ENCODE measurements at places on chromosomes 4 and X. TPM values are rescaled to one million over a fixed set of nuclear protein-coding genes. Genes with fewer than 3 reads are reported as not detected.

The MGAT4D gene
- not detected for total RNA-seq

The MAGEH1 gene
- total RNA-seq: 34.0 TPM

DNA sequence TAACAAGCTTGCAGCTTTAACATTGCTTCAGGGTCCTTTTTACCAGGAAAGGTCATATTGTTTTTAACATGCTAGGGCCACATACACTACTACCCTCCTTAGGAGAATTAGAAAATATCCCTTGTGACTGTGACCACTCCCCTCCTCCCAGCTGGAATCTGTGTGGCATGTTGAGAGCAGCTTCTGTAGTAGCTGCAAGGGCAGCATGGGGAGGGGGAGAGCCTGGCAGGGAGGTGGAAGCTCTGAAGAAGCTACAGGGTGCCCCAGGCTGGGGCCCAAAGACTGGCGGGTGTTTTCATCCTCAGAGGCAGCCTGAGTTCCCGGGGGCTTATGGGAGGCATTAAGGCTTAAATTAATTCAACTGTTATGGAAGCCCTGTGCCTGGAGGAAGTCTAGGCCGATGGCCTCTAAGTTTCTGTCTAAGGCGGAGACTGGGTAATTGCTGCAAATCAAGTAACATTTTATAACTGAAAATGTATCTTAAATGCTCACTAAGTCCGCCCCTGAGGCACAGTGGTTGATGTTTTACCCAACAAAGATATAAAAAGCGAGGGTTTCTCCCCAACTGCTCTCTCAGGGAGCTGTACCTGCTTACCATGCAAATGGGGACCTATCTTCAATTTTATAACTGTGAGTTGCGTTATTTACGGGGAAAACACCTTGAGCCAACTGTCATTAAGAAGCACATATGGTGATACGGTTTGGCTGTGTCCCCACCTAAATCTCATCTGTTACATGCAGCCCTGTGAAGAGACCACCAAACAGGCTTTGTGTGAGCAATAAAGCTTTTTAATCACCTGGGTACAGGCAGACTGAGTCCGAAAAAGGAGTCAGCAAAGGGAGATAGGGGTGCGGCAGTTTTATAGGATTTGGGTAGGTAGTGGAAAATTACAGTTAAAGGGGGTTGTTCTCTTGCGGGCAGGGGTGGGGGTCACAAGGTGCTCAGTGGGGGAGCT is 37.4 kb upstream of the STS start:
- DNase-seq: no peak

- DNase-seq: no peak
Observed at GRCh38 chr4:1315836-1316536, 26.3 kb downstream of the MAEA start.

GRCh38 chr4:18109676-18110075 is 88.1 kb upstream of the LCORL start:
- DNase-seq: no peak

The CENPE gene
- 1.5 TPM for total RNA-seq

GRCh38 chrX:2458309-2458708 is 42.5 kb downstream of the DHRSX start:
- no peak for DNase-seq

DNA sequence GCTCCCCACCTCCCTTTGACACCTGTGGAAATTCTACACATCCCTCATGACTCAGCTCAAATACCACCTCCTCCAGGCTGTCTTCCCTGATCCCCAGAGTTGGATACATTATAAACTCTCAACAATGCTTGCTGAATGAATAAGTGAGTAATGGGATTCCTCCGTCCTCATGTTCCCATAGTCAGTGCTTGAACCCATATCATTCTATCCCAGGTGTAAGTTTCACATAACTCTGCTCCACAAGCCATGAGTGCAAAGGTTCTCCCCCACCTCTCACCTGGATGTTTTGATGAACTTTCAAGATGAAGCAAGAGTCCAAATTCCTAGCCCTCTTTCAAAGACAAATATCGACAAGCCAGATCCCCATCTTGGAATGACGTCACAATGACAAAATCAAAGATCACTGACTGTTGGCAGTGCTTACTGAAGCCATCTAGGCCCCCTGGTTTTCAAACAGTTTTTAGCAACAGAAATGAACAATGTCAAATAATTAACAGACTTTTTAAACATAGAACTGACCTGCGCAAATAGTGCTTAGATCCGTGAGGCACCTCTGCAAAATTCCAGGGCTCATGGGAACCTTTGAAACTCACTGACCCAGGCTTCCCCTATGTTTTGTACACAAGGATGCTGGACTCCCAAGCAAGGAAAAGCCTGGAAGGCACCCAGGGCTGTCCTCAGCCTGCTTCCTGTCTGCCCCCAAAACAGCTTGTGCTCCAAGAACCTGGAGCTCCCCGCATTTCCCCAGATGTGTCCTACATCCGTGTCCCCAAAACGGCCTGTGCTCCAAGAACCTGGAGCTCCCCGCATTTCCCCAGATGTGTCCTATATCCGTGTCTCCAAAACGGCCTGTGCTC is 4.0 kb downstream of the SLC2A9 start:
- DNase-seq: no peak

DNA sequence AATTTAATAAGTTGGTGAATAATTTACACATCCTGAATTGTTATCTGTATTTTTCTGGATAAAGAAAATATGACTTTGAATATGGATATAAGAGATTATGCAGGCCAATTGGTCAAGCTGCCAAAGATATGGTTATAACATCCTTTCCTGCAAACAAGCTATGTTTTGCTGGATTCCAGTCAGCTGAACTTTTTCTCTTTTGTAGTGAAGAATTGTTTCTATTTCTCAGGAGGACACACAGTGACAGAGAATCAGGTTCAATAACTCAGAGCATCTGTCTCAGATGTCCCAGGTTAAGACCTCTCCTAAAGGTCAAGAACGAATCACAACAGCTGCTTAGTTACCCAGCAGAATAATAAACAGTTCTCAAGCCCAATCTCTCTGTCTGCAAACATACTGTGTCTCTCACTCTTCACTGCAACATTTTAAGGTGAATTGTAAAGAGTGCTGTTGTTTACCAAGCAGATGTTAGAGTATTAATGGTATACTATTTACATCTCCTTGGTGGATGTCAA is 189.5 kb upstream of the ANKRD50 start:
- peak; percentile 24 for DNase-seq

DNA sequence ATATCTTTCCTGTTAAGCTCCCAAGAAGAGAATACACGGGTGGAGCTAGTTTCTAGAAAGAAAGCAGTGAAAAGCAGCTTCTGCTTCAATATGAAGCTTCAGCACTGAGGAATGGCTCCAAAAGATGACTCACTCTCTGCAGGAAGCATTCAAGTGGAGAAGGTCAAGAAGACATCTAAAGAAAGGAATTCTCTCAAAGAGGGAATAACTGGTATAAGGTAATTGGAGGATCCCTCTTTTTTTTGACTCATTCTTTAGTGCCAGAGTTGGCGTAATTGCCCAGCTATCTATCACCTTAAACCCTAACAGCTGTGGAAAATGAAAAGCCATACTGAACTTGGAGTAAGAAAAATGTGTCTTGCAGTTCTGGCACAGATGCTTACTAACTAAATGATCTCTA is 3.5 kb downstream of the EDA2R start:
- peak; percentile 48 for DNase-seq

The HMX1 gene
- not detected for total RNA-seq

The GPR82 gene
- not detected for total RNA-seq

The SATL1 gene
- not detected for total RNA-seq

DNA sequence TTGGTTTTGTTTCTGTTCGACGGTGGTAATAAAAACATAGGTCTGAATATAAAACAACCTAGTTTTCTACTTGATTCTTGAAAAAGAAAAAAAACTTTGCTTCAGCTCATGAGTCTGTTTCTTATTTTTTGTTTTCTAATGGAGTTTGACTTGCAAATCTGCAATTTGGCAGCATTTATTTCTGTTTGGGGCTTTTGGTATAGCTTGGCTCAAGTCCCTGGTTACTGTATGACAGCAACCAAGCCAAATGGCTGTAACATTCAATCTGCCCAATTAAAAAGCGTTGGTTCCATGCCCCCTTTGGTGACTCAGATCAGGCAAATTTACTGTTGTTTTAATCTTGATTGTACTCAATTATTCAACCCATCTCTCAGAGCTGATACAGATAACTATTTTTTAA is 263.4 kb downstream of the GRIA3 start:
- DNase-seq: no peak

The MMRN1 gene
- not detected for total RNA-seq

DNA sequence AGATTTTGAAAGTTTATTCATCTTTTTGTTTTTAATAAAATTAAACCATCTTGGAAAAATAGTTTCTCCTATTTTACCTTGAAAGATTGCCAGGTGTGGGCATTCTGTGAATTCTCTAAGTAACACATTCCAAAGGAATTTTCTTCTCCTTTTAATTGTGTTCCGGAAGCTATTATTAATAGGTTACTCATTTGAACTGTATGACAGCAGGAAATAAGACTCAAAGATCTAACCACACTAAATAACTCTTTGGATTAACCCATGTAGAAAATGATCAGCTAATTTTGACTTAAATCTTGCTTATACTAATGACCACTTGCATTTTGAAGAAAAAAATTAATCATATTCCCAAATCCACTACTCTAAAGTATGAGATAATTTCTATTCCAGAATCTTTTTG is 17.6 kb upstream of the CCNI start:
- DNase-seq: peak; percentile 15

DNA sequence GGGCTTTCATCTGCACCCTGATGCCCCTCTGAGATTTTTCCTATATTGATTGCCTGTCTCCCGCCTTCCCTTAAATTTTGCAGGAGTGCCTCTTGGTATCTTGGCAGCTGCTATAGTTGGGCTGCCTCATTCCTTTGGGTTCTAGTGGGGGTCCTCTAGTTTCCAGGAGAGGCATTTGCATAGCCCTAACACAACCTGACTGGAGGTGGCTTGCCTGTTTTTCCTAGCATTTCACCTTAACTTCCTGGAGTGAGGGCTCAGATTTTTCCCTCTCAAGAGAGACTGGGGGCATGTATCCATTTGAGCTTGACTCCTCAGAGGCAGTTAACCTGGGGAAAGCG is 46.0 kb downstream of the UGT2A3 start:
- DNase-seq: no peak

GRCh38 chrX:101079736-101080270 is 1.1 kb downstream of the TMEM35A start:
- DNase-seq: no peak

DNA sequence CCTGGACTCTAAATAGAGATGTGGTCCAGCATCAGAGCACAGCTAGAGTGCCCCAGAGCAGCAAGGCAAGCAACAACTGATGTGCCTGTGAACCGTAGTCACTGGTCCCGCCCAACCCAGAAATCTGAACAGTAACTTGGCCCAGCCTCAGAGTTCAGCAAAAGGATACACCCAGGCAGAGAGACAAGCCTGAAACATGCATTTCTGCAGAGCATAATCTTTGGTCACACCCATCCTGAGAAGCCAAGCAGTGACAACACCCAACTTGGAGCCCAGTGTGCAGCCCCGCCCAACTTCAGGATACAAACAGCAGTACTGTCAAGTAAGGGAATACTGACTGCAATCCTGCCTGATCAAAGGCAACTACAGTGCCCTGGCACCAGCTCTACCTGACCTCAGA is 78.9 kb downstream of the CCDC160 start:
- DNase-seq: no peak

The NUDT10 gene
- 0.42 TPM for total RNA-seq

The MEPE gene
- total RNA-seq: not detected

DNA sequence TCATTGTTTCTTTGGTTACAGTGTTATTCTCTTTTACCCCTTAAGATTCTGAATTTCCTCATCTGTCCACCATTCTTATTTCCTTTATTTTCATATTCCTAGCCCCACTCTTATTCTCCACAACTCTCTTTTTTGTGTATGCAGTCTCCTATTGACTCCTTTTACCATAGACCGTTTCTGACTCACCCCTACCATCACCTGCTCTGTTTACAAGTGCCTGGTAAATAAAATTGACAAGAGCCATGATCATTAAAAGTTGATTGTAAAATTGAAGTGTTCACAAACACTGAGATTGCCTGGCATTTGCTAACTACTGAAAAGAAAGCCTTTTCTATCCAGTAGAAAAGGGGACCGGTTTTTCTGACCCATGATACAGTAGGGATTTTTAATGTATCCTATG is 54.4 kb downstream of the MRPL1 start:
- DNase-seq: no peak

- no peak for DNase-seq
Observed at GRCh38 chrX:140525448-140525847, 20.6 kb upstream of the SOX3 start.

DNA sequence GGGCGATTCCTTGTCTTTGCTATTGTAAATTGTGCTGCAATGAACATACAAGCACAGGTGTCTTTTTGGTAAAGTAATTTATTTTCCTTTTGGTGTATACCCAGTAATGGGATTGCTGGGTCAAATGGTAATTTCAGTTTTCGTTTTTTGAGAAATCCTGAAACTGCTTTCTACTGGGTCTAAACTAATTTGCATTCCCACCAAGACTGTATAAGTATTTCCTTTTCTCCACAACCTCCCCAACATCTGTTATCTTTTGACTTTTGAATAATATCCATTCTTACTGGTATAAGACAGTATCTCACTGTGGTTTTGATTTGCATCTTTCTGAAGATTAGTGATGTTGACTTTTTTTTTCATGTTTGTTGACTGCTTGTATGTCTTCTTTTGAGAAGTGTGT is 2506.0 kb downstream of the PCDH7 start:
- no peak for DNase-seq

GRCh38 chr4:7788694-7789425 is 150.8 kb downstream of the AFAP1 start:
- DNase-seq: no peak

DNA sequence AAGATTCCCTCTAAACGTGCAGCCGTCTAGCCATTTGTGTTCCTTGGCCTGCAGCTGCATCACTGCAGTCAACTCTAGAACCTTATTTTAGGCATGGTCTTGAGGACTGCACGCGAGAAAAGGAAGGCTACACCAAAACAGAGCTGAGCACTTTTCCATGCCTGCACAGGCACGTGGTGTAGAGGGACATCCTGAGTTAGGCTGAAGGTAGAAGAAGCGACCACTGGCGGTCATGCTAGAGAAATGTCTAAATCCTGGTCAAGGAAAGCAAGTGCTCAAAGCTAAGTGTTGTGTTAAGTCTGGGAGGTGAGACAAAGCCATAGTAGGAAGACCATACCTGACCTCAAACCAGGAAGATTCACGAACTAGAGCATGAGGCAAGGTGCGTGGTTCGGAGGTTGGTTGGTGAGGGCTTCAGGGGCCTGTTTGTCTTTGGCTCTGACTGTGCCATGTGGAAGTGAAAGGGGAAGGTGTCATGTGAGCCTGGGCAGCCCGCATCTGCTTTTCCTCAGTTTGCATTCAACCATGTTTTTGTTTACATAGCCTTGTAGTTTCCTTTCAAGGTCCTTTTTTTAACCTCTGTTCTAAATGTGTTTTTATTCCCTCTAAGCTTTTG is 203.8 kb downstream of the AASDH start:
- DNase-seq: no peak

DNA sequence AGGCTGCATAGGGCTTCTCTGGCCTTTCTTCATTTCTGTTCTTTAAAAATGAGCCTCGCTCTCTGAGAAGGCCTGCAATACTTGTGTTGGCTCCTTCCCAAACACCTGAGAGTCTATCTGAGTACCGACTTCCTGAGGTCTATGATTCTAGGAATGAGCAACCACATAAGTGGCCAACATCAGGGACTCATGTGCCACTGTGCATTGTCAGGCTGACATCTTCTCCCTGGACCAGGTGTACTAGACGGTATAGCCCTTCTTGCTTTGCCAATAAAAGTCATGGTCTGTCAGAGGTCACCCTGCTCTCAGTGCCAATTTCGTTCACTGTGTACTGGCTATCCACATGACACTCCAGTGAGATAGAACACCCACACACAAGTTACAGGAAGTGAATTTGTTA is 67.4 kb upstream of the EPHA5 start:
- no peak for DNase-seq

All from myocyte (in vitro differentiated cells).